Mesenchymal stem cell (in vitro differentiated cells and primary cell): ENCODE measurements at places on chromosomes 5 and 9.

DNA sequence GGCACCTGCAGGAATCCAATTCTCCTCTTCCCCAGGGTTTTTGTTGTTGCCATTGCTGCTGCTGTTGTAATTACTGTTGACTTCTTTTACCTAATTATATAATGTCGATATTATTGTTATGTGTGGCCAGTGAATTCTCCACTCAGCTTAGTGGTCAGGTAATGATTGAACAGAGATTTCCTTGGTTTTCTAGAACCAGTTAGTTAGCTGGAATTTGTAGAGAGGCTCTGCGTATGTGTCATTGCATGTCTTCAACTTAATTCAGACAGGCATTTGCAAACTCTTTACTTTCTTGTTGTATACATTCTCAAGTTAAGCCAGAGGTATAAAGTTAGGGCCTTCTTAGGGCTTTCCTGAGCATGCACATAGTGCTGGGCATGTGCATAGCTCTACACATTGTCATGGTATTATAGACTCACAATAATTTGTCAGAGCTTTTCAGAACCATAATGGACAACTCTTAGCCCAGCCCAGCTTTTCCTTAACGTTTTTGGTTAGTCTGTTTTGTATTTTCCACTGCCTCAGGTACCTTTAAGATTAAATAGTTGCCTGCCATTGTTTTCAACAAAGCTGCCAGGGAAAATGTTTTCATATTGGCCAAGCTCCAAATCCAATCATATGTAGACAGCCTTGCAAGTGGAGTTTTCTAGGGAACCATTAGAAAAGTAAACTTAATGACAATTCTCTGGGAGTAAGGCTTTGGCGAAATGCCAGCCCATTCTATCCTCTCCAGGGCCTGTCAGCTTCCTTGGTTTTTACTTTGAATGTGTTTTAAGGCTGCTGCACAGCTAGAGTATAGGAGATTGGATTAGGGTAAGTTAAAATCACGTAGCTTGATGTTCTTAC lies 68.1 kb downstream of the UBE2R2 start:
- no peak overlapping the region for H3K4me3 ChIP-seq
- H3K36me3 ChIP-seq: peaks cover 26% of the 10 kb centered on the region
- H3K4me1 ChIP-seq: peaks cover 13% of the 10 kb centered on the region
- no peaks in the 10 kb centered on the region for H3K27me3 ChIP-seq

DNA sequence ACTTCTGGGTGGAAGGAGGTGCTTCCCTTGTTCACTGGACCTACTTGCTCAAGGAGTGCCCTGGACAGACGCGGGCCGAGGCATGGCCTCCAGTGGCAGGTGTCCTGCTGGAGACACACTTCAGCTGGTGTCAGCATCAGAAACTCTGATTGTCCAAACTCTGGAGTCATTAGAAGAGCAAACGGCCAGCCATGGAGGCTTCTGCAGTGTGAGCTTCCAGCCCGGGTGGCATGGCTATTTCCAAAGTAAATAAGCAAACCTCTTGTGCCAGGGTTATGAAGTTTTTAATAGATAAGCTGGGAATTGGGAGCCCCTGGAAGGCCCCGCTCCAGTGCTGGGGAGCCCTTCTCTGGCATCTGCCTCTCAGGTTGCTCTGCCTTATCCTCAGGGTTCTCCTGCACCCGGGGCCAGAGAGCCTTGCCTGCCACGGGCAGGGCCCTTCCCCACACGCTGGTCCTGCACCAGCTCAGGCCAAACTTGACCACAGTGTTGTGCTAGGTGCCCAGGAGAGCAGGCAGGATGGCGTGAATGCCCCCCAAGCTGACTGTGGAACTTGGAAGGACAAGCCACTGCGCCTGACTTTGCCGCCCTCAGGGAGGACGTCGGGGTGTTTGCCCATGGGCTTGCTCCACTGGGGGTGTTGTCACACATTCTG lies 285.6 kb downstream of the GADD45G start:
- no peak overlapping the region for H3K27ac ChIP-seq
- peaks cover 4% of the 10 kb centered on the region for H3K27me3 ChIP-seq
- H3K4me3 ChIP-seq: no peak overlapping the region
- no peak for DNase-seq
- H3K36me3 ChIP-seq: no peaks in the 10 kb centered on the region
- H3K4me1 ChIP-seq: peaks cover 15% of the 10 kb centered on the region

DNA sequence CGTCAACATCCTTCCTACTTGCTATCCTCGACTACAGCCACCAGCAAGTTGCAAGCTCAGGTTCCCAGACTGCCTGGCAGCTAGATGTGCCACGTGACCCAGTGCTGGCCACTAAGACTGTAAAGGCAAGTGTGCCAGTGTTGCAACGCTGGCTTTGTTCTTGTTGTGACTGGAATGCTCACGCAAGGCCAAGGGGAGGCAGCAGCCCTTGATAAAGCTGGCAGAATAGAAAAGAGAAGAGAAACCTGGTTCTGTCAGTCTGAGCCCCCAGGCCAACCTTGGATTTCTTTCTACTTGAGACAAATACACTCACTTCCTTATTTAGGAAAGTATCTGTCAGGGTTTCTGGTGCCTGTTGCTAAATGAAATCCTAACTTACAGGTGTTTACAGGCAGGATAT lies 113.0 kb downstream of the KLHL3 start:
- H3K27ac ChIP-seq: no peak overlapping the region
- DNase-seq: no peak
- H3K4me3 ChIP-seq: no peak overlapping the region
- no peaks in the 10 kb centered on the region for H3K27me3 ChIP-seq
- no peaks in the 10 kb centered on the region for H3K36me3 ChIP-seq
- peaks cover 9% of the 10 kb centered on the region for H3K4me1 ChIP-seq

DNA sequence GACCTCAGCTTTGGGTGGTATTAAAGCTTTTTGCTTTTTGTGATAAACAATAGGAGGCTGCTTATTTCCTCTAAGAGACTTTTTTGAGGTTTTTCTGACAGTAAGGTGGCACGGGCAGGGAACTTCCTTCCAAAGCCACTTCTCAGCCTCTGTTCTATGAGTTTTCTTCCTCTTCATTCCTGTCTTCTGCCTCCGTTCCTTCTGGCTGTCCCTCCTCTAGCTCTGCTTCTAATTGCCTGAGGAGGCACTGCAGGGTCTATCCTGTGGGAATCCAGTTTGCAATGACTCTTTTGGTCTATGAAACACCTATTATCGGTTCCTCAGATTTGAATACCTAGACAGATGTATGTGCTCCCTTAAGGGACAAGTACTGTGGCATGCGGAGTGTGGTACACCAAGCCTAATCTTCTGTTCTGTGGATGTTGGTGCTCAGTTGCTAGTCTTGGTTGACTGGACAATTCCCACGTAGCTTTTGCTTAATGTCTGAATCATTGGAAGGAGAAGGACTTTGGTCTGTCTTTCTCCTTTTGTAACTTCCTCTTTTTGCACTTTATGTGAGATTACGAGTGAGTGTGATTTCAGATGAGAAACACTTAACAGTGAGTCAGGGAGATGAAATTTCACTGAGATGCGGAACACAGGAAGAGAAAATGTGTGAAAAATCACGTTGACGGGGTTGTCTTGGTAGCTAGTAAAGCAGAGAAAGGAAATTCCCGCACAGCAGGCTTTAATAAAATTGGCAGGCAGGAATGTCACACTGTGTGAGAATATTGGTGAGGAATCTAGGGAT lies 305.2 kb downstream of the EFNA5 start:
- H3K36me3 ChIP-seq: no peaks in the 10 kb centered on the region
- H3K27ac ChIP-seq: peak overlapping the region; percentile 84
- peak; percentile 68 for DNase-seq

DNA sequence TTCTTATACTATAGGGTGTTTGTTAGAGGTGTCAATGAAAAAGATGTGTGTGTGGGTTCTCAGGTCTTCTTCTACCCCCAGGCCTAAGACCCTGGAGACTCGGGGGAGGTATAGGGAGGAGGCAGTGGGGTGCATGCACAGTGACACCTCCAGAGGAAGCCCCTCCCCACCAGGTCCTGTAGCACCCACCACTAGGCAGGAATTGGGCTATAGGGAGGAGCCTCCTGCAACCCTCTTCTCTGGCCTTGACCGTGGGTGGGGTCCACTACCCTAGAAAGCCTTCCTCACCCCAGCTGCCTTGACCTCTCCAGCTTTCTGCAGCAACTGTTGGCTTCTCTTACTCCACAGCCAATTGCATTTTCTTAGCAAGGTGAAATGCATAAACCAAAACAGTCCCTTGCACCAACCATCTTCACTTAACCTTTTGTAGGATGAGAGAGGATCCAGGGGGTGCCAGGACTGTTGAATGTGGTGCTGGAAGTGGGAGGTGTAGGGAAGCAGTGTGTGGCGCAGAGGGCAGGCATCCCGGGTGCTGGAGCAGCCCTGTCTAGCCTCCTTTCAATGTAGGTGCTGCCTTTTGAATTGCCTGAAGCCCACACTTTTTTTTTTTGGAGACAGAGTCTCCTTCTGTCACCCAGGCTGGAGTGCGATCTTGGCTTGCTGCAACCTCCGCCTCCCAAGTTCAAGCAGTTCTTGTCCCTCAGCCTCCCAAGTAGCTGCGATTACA lies 128.5 kb downstream of the RGS3 start:
- DNase-seq: no peak
- no peak overlapping the region for H3K27ac ChIP-seq
- no peak overlapping the region for H3K4me3 ChIP-seq
- peaks cover 32% of the 10 kb centered on the region for H3K4me1 ChIP-seq

- no peaks in the 10 kb centered on the region for H3K27me3 ChIP-seq
- no peak for DNase-seq
- H3K4me1 ChIP-seq: peaks cover 36% of the 10 kb centered on the region
- H3K36me3 ChIP-seq: peaks cover 64% of the 10 kb centered on the region
- no peak overlapping the region for H3K27ac ChIP-seq
- no peak overlapping the region for H3K4me3 ChIP-seq
Measured at GRCh38 chr5:313265-313664, 8.2 kb upstream of the AHRR start.

- H3K27me3 ChIP-seq: no peaks in the 10 kb centered on the region
- H3K4me1 ChIP-seq: no peaks in the 10 kb centered on the region
Measured at GRCh38 chr9:122808141-122808540, 8.2 kb downstream of the OR1K1 start.
